ENCODE measurements at places on chromosomes 1 and 21.

- DNase-seq = no peak
Observed at GRCh38 chr1:37294096-37294495, 180.3 kb upstream of the ZC3H12A start.

- no peak for DNase-seq
Observed at GRCh38 chr21:41399246-41399800, 26.7 kb upstream of the MX1 start.

GRCh38 chr1:227449741-227450441, 113.5 kb upstream of the ZNF678 start:
- DNase-seq = no peak

DNA sequence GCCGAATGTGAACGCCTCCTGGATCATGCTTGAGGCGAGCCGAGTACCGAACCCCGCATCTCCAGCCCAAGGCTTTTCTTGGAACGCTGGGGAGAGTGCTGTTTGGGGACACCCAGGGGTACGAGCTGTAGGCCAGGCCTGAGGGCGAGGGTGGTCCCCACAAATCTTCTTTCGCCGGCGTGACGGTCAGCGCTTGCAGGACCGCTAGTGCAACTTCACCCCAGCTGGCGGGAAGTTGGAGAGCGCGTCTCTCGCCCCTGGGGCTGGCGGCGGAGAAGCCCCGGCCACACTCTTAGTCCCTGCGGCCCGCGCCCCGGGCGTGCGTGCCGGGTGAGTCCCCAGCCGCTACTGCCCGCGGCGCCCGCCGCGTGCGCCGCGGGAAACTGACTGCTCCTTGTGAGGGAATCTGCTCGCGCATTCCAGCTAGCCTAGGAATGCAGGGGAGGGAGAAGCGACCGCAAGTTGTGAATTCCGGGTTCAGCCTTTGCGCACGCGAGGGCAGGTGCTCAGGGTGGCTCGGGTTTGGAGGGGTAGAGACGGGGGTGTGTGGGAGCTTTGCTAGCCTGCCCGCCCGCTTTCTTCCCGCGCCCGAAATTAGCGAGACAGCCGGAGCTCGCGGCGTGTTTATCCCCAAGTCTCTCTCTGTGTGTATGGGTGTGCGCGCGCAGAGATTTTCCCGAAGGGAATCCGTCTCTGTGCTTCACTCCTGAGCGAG, 884 bp downstream of the LHX4 start:
- no peak for DNase-seq

- no peak for DNase-seq
Observed at GRCh38 chr1:238177960-238178645, 287.4 kb upstream of the ZP4 start.

DNA sequence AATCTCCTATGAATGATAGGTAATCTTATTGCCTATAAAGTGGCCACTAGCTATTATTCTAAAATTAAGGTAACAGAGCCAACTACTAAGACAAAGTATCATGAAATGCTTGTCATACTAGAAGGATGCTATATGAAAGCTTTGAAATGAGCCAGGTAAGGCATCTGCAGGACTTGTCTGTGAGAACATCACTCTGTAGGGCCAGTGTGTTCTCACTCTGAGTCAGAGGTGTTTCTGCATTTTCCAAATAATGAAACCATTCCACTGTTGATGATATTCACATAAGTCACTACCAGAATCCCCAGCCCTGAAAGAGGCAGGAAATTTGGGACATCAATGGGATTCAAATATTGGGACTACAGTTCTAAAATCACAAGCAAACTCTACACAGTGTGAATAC, 25.8 kb upstream of the GBP5 start:
- no peak for DNase-seq

GRCh38 chr1:185739967-185740366, 5.8 kb downstream of the HMCN1 start:
- no peak for DNase-seq

- DNase-seq = no peak
Observed at GRCh38 chr1:85452948-85453347, 12.0 kb downstream of the DDAH1 start.

DNA sequence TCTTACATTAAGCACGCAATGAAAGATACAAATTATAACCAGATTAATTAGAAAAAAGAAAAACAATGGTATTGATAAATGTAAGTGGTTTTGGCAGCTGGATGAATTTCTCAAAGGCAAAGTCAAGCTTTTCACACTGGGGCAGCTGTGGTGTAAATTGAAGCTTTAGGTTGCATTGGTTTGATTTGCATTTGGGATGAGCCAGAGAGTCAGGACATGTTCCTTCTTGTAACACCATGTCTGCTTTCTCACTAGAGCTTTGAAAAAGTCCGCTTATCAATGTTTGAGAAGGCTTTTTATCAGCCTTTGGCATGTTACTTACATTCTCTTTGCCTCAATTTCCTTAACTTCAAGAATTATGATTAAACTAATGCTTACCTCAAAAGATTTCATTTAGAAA, 173.9 kb downstream of the GPATCH2 start:
- DNase-seq = no peak

DNA sequence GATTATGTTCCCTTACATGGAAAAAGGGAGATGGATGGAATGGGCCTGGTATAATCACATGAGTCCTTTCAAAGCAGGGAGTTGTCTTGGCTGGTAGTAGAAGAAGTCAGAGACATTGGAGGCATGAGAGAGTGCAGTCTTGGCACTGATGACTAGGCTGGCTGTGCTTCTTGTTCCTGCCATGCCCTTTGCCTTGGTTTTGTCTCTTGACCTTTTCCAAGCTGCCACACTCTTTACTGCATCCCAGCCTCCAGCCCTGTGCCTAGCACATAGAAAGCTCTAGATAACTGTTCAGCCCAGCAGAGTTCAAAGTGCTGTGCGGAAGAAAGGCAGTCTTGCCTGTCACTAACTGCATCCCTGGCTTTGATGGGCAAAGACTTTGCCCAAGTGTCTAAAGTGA, 412.6 kb downstream of the PRDM2 start:
- no peak for DNase-seq

- DNase-seq = no peak
Observed at GRCh38 chr1:156703336-156703735, 2.0 kb downstream of the CRABP2 start.

GRCh38 chr21:42374864-42375499, 8.6 kb upstream of the TFF1 start:
- DNase-seq = no peak

DNA sequence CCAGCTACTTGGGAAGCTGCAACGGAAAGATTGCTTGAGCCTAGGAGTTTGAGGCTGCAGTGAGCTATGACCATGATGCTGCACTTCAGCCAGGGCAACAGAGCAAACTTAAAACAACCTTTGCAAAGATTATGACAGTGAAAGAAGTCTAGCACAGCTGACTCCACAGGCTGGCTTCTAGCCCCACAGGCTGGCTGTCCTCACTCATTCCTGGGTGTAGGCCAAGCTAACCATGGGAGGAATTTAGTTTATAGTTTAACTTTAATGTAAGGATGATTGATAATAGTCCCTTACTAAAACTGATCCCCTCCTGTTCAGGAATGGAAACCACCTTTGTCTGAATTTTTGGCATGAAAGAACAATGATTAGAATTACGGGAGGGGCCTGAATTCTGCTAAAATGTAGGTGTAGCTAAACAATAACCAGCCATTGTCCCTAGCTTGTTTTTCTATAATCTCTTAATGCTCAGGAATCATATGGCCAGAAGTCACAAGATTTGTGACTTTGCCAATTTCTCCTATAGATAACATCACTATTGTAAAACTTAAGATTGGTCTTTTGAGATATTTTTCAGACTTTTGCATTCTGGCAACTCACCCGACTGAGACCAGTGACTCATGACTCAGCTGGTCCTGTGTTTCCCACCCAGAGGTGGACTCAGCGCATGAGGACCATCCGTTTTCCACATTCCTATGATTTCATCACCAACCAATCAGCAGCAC, 28.1 kb upstream of the SGIP1 start:
- DNase-seq = no peak

GRCh38 chr1:53361541-53361961, 33.7 kb upstream of the LRP8 start:
- no peak for DNase-seq

GRCh38 chr1:84847253-84848250, 45.5 kb downstream of the LPAR3 start:
- DNase-seq = no peak

DNA sequence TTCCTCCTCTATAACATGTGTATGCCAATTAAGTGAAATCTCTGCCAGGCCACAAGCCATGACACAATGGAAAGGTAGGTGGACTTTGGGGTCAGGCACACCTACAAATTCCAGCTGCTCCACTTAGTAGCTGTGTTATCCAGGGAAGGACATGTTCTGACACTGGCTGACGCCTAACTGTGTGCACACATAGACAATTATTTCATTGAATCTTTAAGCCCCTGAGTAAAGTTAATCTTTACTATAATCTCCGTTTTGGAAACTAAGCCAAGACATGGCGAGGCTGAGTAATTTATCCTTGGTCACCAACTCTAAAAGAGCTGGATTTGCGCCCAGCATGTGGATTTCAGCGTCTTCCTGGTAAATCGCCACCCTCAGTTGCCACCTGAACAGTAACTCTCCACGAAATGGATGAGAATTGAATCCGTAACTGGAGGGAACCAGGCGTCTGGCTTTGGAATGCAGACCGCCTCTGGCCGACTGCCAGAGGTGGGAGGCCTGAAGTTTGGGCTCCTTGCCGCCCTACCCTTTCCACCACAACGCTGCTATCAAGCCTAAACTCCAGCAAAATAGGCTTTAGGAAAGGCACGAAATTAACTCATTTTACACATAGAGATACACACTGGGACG, 888 bp upstream of the SNRPE start:
- DNase-seq = no peak

- no peak for DNase-seq
Observed at GRCh38 chr1:74964508-74965102, 169.6 kb upstream of the LHX8 start.

DNA sequence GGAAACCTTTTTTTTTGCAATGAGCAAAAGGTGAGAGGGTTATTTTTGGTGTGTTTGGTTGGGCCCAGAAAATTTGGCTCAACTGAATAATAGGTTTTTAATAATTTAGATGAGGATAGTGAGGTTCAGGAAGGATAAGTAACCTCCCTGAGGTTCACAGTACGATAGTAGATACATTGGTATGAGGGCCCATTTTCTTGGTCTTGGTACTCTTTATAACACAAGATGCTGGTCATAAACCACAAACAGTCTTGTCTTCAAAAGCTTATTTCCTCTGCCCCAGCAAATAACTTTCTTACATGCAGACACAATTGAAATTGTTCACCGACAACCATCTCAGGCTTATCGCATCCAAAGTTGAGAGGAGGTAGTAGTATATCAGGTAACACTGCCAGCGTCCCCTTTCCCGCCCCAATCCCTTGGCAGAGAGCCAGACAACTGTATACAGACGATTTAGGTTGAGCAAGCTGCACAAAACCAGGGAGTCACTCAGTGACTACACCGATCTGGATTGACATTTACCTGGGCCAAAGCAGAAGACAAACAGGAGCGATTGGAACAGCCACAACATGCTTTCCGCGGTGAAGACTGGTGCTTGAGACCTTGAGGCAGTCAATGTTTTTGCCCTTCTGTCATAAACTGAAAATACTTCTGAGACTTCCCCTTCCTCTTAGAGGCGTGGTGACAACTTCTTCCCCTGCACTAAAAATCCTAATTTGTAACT, at the start of gene SLAMF6:
SLAMF6 (minus strand) TSS at position 634 of the 724 bp plus-strand sequence; CDS start at position 571, 63 bp downstream.
- DNase-seq = no peak

DNA sequence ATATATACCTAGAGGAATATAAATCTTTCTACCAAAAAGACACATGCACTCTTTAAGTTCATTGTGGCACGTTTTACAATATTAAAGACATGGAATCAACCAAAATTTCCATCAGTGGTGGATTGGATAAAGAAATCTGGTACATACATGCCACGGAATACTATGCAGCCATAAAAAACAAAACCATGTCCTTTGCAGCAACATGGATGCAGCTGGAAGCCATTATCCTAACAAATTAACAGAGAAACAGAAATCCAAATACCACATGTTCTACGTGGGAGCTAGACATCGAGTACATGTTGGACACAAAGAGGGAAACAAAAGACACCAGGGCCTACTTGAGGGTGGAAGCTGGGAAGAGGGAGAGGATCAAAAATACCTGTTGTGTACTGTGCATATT, 33.0 kb upstream of the B3GALT2 start:
- no peak for DNase-seq

GRCh38 chr1:153490272-153491051, 30.0 kb upstream of the S100A7 start:
- no peak for DNase-seq

DNA sequence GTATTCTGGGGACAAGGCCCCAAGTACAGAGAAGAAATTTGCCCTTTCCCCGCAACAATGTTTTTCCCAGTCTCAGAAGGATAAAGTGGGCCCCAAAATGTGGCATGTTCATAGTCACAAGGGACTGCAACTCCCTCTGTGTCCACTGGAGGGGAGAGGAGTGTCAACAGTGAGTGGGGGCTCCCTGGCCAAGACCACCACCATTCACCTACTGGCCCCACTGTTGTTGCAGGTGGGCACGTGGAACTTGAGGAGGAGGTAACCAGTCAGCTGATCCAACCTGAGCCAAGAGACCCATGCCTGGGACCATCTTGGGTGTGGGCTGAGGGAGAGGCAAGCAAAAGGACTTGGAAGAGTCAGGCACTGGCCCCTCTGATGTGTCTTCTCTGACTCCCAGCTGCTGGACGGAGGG, 777 bp downstream of the NUDT17 start:
- no peak for DNase-seq

- no peak for DNase-seq
Observed at GRCh38 chr1:86104606-86105532, 51.7 kb downstream of the COL24A1 start.

DNA sequence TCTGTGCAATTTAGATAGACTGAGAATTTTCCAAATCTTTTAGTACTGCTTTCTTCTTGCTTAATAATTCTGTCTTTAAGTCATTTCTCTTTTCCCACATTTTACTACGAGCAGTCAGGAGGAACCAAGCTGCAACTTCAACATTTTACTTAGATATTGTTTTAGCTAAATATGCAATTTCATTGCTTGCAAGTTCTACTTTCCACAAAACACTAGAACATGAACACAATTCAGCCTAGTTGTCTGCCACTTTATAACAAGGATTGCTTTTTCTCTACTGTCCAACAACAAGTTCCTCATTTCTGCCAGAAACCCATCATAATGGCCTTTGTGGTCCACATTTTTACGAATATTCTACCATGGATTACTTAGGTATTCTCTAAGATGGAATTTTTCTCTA, 36.6 kb downstream of the SORT1 start:
- DNase-seq = no peak

- DNase-seq = no peak
Observed at GRCh38 chr1:184747089-184747955, 7.3 kb downstream of the EDEM3 start.

GRCh38 chr1:90039652-90040051, 44.7 kb downstream of the ZNF326 start:
- no peak for DNase-seq

DNA sequence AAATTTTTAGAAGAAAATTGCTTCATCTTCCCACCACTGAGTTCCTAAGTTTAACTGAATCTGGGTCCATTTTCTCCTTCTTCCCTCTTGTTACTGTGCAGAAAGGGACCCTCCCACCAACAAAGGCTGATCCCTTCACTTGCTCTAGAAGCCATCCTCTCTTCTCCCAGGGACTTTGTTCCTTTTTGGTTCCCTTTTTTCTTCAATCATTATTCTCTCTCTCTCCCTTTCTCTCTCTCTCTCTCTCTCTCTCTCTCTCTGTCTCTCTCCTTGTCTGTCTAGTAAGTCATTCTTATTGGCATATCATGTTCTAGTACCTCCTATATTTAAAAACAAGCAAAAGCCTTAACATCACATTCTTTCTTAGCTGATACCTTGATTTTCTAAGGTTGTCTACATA, 31.7 kb upstream of the GADD45A start:
- DNase-seq = no peak

All from stimulated activated CD8-positive, alpha-beta memory T cell treated with anti-CD3 and anti-CD28 coated beads, Interleukin-2, amount 100 ng/mL, for 1 hour (primary cell).